Fibroblast of skin of back (primary cell): ENCODE measurements at places on chromosomes 16 and 17.

DNA sequence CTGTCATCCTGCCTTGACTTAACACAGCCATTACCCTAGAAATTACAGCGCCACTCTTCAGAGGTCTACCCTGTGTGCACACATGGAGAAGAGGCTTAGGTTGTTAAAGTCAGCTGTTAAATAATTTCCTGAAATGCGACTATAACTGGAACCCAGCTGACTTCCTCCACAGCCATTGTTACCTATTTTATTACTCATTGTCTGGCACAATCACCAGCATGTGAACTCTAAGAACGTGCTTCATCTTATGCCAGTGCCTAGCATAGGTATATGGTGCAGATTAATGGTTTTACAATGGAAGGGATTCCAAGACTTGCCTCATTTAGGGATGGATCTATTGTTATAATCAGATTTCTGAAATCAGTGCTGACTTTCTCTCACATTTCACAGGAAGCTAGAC is 11.9 kb downstream of the RDM1 start:
- DNase-seq: no peak

DNA sequence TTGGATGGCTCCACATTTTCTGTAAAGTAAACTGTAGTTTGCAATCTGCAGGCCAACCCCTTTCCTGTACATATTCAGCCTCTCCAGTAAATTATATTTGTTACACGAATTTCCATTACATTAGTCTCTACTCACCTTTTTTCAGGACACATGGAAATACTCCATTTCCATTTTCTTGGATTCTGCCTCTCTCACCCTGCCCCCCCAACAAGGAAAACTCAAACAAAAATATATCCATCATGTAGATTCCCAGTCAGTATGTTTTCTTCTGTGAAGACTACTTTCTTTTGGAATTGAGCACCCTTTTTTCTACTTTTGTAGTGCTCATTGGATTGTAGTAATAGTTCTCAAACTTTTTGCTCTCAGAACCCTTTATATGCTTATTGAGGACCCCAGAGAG is 2.9 kb downstream of the PPM1D start:
- no peak for DNase-seq

DNA sequence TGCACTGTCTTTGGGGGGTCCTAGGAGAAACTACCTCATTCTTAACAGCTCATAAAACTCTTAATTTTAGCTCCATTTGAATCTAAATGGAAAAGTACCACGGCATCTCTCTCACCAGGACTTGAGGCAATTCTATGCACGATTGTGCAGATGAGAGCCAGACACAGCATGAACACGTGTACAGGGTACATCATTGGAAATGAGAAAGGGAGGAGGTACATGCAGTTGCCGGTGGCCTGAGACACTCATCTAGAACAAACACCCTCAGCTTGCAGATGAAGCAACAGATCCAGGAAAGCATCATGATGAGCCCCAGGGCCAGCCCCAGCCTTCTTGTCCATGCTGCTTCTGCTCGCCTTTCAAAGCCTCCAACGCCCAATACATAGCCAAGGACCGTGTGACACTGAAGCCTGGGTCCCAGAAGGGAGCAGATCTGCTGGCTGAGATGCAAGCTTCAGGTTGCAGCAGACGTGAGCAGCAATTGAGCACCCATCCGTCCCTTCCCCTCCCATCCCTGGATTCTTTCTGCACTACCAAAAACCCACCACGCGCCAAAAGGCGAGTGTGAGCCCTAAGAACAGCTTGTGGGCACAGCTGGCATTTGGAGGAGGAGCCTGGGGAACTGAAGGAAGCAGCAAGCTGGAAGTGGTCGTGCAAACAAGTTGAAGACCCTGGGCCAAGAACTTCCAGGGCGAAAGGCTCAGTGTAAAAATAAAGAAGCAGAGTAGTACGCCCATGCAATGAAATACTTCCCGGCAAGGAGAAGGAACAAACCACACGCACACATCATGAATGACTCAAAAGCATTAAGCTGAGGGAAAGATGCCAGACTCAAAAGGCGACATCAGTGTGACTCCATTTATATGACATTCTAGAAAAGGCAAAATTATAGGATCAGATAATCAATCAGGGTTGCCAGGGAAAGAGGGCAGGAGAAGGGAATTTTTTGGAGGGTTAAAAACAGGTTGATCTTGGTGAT is 7.3 kb upstream of the RCVRN start:
- no peak for DNase-seq

DNA sequence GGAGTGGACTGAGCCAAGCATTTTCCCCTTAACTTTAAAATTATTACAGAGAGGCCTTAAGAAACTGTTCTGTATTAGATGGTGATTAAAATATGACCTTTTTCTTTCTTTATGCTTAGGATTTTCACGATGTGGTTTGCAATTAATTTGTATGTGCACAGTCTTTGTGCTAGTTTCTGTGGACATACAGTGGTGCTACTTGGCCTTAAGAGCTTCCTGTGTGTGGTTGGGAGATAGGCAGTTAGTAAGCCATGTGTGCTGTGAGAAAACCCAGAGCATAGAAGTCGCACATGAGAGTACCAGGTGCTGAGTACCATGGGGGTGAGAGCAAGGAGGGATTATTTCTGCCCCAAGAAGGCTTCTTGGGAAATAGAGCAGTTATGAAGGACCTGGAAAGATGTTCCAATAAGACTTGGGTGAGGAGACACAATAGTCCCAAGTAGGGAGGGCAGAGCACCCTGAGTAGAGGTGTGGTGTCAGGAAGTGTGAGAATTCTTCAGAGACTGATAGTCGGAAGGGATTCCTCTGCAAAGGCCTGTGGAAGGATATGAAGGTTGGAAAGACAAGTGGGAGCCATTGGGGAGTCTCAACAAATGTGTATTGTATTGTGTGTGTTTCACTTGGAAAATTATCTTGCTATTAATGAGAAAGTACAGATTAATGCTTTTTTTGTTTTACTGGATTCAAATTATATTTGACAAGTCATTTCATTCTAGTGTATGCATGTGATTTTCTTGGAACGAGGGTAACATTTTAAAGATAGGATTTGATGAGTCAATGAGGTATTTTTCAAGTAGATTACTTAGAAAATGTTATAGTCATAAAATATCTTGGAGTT is 239.9 kb downstream of the PRKCA start:
- DNase-seq: peak; percentile 69

- no peak for DNase-seq
Observed at GRCh38 chr17:66277191-66277590, 25.2 kb upstream of the PRKCA start.

GRCh38 chr16:67170949-67171649 is 761 bp downstream of the NOL3 start:
- DNase-seq: no peak

- DNase-seq: peak; percentile 61
Observed at GRCh38 chr16:61791464-61791863, 244.8 kb downstream of the CDH8 start.

- DNase-seq: no peak
Observed at GRCh38 chr17:12738624-12739023, 50.7 kb upstream of the ARHGAP44 start.

GRCh38 chr17:560432-560873 is 154.2 kb downstream of the VPS53 start:
- peak; percentile 56 for DNase-seq

GRCh38 chr16:75648265-75649076 is 898 bp downstream of the TERF2IP start:
- DNase-seq: peak; percentile 74

DNA sequence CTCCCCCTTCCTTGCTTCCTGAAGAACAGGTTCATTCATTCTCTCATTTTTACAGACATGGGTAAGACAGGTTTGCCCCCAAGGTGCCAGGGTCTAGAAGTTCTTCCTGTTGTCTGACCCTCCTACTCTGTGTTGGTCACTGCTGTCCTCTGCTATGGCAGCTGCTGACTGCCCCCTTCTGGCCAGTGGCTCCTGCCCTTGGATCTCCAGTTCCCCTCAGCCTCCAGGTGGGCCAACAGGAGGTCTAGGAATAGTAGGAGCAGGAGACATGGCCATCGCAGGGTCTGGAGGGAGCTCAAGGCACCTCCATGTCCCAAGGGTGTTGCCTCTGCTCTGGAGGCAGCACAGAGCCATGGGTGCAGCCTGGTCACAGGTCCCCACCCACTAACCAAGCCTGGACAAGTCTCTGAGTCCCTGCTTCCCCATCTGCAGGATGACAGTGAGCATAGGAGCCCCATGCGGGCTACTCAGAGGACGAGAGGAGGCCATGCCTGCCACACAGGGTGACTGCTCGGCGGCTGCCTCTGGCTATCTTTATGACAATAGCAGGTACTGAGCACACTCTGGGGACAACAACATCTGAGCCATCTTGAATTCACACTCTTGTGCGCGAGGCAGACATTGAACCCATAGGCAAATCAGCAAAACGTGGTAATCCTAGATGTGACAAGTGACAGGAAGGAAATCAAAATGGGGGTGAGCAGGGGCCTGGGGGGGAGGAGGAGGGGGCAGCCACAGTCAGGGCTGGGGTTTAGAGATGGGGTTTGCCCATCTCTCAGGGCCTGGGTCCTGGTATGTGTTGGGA is 27.0 kb upstream of the NXPH3 start:
- peak; percentile 17 for DNase-seq

DNA sequence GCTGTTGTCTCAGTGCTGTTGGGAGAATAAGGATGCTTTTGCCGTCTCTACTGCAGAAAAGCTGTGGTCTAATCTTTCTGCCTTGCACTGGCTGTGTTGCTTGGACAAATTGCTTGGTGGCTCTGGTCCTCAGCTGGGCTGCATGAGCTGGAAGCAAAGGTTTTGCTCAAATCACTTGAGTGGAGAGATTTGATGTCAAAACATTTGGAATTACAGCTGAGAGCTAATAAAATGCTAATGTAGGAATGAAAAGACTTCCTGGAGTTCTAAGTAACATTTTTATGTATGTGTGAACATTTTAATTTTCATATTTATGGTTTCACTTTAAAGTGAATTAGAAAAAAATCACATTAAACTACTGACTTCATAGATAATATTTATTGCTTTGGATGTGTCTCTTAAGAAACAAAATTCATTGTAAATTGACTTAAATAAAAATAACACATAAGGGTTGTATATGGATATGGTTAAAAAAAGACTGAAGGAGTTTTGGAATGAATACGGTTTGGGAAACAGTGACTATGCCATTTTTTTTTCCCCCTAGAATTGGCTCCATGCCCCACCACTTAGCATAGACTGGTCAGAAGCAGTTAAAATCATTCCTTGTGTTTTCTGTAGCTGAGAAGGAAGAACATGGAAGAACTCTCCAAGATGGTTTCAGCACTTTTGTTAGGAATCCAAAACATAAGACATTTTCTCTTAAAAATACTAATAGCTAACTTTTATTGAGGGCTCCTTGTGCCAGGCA is 39.2 kb upstream of the FAM20A start:
- no peak for DNase-seq
